ENCODE measurements at places on chromosomes 7 and 10.

DNA sequence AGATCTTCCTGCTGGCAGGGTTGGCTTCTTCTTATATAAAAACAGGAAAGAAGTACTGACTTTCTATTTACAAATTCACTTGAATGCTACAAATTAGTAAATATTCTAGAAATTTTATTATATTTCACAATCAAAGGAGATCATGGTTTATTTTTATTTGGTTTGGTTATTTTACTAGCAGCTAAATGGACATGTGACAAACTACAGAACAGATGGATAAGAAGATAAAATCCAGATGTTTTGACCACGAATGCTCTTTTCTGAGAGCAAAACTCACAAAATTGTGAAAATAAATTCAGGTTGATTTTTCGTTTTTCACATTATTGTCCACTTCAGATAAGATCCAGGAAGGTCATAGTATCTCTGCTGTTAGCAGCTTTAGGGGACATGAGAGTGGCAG is 55.4 kb downstream of the CACNA2D1 start:
- DNase-seq = no peak

- DNase-seq = no peak
Observed at GRCh38 chr10:119245272-119245671, 37.9 kb downstream of the GRK5 start.

- no peak for DNase-seq
Observed at GRCh38 chr7:114217026-114217806, 197.4 kb upstream of the FOXP2 start.

GRCh38 chr7:41268878-41269277 is 434.0 kb downstream of the INHBA start:
- DNase-seq = no peak

DNA sequence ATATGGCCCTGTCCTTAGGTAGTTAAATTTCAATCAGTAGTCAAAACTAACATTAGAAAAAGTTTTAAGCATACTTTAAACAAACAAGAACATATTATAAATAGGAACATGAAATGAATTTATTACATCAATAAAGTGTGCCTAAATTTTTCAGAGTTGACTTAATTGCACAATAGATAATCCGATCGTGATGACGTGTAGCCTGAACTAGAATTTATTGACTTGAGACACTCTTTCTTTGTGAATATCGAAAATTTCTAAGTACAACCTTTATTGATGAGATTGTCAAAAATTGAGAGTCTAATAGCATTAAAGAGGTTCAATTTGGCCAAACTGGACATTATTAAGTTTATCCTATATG is 56.0 kb downstream of the CALD1 start:
- no peak for DNase-seq

GRCh38 chr7:71775648-71776047 is 636.5 kb downstream of the CALN1 start:
- no peak for DNase-seq

GRCh38 chr10:32976338-32976737 is 18.3 kb upstream of the ITGB1 start:
- no peak for DNase-seq

GRCh38 chr10:89734616-89735015 is 33.2 kb downstream of the KIF20B start:
- DNase-seq = no peak

DNA sequence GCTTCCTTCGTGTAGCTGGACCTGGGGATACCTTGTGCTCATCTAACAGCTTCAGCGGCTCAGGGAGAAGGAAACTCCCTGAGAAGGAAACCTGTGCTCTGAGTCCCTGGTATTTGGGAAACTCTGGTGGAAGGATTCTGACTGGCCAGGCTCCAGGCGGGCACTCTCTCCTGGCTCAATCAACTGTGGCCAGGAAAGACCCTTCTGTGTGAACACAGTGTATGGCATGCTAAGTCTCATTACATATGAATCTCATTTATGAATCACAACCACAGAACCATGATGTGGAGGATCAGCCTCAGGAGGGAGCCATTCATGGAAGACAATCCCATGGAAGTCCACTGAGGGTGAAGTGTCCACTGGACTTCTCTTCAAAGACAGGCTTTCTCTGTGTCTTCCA is 20.9 kb downstream of the NPS start:
- no peak for DNase-seq

DNA sequence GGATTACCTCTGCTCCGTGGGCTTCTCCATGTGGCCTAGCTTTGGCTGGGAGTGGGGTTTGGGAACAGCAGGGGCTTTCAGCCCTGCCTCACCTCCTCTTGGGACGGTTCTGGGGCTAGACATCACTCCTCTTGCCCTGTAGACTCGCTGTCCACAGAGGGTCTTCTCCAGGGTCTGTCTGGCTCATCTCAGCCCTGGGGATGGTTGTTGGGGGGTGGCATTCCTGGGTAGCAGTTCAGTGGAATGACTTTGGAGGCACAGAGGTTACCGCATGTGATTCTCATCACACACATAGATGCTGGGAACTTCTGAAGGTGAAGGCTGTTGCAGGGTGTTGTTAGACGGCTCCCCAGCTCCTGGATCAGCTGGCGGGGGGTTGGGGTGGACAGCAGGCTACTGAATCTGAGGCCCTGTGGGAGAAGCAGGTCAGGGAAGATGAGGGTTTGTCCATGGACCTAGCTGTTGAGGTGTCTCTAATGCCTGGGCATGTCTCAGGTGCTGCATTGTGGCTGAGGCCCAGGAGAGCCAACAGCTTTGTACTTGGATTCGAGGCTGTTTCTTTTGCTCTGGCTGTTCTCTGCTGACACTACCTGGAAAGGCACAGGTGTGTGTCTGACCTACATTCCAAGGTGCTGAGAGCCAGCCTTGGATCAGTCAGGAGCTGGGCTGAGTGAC is 23.8 kb downstream of the RAMP3 start:
- no peak for DNase-seq

DNA sequence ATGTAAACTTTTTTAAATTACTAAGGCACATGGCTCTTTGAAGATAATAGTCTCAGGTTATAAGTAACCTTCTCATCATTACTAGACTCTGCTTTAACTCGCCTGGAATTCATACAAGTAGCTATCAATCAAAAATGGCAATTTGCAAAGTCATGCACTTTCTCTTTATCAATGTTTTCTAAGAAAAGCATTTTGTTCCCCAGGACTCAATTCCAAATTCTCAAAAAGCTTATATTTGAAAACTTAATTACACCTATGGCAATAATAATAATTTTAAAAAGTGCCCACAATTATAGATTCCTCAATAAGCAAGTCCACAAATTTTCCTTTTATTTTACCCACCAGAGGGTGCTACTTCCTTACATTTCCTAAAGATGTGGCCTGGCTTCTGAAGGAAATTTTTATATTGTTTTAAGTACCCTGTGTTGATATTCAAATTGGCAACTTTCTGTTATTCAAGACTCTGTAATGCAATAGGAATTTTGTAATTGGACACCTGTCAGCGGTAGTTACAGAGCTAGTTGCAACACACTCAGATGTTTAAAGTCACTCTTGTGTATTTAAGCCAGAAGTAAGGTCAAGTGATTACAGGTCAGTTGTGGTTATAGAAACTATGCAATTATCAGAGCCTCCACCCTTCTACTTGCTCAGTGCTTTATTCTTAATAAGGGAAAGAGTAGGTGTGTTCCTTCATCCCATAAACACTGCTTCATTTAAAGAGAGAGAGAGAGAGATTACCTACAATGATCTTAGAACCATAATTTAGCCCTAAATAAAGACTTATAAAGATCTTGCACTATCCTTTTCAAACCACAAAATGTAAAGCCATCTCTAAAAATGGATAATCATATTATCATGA is 47.1 kb upstream of the HYAL4 start:
- DNase-seq = no peak

- no peak for DNase-seq
Observed at GRCh38 chr10:75417522-75417927, 13.9 kb upstream of the LRMDA start.

DNA sequence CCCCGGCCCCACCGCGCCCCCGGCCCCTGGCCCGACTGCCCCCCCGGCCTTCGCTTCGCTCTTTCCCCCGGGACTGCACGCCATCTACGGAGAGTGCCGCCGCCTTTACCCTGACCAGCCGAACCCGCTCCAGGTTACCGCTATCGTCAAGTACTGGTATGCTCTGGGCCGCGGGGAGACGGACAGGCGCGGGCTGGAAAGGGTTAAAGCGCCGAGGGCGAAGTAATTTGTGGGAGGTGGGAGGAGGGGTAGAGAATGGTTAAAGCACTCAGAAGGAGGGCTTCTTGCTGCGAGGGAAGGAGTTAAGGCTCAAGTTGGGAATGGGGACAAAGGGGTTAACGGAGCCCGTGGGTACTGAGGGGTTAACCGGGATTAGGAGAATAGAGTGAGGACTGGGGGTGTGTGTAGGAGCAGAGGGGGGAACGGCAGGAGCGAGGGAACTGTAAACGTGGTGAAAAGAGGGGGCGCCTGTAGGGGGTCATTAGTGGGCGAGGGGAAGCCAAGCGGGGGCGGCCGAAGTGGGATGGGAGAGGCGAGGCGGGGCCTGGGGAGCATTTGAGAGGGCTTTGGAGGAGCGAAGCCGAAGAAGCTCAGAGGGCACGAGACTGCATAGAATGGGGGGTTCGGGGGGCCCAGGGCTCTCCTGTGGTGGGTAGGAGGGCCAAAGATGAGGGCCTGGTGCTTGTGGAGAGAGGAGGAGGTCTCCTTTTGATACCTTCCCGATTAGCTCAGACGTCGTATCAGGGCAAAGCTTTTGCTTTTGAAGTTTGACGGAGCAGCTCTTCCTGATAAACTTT is 605 bp downstream of the SUFU start:
- peak; percentile 12 for DNase-seq

DNA sequence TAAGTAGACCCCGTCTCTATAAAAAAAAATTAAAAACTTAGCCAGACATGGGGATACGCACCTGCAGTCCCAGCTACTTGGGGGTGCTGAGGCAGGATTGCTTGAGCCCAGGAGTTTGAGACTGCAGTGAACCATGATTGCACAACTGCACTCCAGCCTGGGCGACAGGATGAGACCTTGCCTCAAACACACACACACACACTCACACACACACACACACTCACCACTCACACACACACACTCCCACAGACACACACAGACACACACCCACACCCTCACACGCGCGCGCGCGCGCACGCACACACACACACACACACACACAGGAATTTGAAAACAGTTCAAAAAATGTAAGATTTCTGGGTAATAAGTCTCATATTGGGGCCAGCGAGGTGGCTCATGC is 8.7 kb upstream of the GRIFIN start:
- DNase-seq = no peak

DNA sequence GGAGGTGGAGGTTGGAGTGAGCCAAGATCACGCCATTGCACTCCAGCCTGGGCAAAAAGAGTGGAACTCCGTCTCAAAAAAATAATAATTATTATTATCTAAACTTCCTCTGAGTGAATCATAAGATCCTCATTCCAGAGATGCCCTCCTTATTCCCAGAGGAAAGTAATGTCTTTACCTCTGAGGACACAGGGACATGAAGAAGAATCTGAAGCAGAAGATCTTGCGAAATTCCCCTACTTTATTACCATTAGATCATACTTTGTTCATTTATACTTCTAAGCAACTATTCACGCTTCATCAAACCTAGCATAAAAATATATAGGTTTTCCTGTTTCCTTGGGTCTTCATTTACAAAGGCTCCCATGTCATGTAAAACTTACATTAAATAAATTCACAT is 143.1 kb downstream of the ETV1 start:
- DNase-seq = no peak

- no peak for DNase-seq
Observed at GRCh38 chr10:132816718-132817117, 30.8 kb upstream of the NKX6-2 start.

DNA sequence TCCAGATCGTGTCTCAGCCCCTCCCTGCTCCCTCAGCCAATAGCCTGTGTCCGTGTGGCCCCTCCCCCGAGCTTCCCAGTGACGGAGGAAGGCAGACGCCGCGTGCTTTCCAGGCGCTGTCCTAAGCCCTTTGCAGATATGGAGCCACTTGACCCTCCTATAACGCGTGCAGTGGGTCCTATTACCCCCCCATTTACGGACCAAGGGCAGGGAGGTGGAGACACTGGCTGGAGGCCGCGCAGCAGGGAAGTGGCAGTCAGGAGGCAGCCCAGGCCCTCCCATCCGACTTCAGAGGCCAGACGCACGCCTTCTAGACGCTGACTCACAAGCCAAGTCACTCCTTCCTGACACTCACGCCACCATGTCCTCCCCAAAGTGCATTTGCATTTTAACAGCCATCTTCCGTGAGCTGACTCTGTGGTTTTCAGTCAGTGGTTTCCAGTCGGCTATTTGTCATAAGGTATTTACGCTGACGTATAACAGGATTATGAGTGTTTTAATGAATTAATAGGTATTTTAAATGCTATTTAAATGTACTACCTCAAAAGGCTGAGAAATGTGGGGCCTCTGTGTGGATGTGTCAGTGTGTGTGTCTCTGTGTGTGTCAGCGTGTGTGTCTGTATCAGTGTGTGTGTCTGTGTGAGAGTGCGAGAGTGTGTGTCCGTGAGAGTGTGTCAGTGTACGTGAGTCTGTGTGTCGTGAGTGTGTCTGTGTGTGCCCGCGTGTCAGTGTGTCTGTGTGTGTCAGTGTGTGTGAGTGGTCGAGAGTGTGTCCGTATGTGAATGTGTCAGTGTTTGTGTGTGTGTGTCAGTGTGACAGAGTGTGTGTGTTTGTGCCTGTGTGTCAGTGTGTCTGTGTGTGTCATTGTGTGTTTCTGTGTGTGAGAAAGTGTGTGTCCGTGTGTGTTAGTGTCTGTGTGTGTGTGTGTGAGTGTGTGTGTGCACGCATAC is 92.0 kb upstream of the INSIG1 start:
- peak; percentile 89 for DNase-seq

GRCh38 chr10:76301950-76302349 is 870.5 kb downstream of the LRMDA start:
- no peak for DNase-seq

DNA sequence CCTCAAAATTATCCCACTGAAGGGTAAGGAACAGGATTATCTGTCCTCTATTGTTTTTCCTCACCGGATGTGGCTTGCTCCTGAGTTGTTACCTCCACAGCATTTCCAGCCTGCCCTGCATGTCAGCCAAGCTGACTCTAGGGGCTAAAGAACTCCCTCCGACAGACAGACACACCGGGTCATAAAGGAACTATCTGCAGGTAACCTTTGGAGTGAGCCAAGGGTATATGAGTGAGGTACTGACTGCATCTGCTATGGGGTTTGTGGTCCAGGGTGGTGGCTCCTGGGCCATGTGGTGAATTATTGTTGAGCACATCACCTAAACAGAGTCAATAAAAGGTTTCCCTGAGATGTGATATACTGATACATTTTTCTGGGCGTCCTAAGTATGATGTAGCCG is 6.9 kb upstream of the KAZALD1 start:
- no peak for DNase-seq

- no peak for DNase-seq
Observed at GRCh38 chr7:50751146-50751545, 31.6 kb downstream of the GRB10 start.

- DNase-seq = no peak
Observed at GRCh38 chr10:117768333-117769042, 225.9 kb downstream of the EMX2 start.

DNA sequence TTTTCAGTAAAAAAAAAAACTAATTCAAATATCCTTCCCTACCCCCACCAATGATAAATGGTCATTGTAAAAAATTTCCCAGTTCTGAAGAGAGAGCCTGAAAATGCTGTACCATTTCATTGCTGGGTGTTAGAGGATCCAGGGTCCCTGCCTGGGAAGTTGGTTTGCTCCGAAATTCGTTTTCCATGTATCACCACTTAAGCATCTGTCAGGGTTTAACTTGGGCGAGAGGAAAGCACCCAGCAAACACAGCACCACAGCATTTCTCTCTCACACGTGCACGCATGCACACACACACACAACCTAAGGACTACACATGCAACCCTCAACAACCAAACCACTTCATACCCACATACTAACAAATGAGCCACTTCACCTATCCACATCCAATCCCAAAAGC is 42.1 kb upstream of the EMX2 start:
- DNase-seq = no peak

All from T-helper 2 cell (primary cell).